Midbrain (tissue), 1 donor: ENCODE measurements at places on chromosomes 6 and 20.

DNA sequence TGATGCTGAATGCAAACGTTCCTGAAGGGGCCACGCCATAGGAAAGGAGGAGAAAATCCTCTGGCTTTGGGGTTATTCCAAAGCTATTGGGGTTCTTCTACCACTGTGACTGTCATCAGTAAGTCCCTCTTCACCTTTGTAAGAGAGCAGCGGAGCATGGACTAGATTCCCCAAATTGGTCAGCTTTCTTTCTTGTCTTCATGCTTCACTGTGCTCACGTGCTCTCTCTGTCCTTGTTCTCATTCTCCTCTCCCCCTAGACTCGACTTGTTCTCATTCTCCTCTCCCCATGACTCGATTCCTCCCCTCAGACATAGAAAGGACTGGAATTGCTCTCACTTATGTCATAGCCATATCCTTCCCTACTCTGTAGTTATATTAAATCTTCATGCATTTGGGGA, 54.8 kb upstream of the ADGRG6 start:
- DNase-seq, result no peak

DNA sequence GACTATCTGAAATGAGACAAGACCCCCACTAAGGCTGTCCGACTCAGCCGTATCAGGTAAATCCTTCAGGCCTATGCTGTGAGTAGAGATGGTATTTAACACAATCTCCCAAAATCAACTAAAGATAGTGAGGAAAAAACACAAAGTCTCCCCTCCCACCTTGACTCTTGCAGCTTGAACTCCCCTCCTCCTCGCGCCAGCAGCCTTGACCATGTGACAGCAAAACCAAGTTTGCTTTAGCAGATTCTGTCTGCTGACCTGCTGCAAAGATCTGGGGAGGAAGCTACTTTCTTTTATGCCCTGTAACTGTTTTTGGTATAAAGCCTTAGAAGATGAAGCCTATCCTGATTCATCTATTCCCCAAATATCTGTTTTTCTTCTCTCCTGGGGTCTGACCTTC, 509.5 kb downstream of the CDH26 start:
- no peak for DNase-seq

DNA sequence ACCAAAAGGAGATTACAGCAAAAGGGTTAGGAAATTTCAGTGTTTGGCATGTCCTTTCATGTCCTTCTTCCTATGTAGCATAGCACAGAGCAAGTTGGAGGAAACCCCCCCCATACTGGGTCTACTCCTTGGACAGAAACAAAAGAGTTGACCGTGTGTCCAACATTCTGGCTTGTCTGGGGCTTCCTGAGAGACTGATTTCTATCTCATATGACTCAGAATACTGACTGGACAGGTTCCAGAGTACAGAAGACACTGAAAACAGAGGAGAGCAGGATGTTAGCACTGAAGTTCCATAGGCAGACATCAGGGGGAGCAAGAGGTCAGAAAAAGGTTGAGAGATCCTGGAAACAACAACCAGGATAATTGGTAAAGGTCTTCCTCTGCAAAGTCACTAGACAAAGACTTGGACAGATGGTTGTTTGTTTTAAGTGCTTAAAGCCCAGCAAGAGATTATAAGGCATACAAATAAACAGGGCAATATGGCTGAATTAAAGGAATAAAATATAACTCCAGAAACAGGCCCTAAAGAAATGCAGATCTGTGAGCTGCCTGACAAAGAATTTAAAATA, 48.4 kb downstream of the USP49 start:
- DNase-seq, result no peak

- no peak for DNase-seq
Observed at GRCh38 chr6:36350082-36350481, 13.4 kb upstream of the BNIP5 start.

- peak; percentile 38 for DNase-seq
Observed at GRCh38 chr6:75213112-75213511, 7.3 kb upstream of the COL12A1 start.

GRCh38 chr20:64100946-64101688, 6.2 kb downstream of the NPBWR2 start:
- no peak for DNase-seq

DNA sequence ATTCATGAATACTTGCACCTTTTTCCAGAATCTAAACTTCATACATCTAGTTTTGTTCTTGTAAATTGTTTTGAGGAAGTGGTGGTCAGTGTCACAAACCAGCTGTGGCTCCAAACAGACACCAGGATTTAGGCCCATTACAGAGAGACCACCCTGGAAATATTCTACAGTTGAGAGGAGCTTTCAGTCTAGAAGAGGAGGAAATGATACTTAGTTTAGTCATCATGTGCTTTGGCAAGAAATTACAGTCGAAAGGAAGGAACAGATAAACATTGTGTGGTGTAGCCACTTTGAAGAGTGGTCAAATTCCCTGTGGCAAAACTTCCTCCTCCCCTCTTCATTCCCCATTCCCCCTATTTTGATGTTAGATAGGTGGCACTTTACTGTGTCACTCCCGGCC, 15.7 kb downstream of the DCBLD1 start:
- no peak for DNase-seq

DNA sequence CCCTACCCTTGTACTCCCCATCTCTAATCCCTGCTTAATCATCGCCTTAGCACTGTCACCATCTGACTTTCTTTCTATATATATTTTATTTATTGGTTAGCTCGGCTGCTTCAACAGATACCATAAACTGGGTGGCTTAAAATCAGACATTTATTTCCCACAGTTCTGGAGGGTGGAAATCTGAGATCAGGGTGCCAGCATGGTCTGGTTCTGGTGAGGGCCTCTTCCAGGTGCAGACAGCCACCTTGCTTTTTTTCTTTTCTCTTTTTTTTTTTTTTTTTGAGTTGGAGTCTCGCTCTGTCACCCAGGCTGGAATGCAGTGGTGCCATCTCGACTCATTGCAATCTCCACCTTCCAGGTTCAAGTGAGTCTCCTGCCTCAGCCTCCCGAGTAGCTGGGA, 127.5 kb upstream of the ESR1 start:
- DNase-seq, result no peak

DNA sequence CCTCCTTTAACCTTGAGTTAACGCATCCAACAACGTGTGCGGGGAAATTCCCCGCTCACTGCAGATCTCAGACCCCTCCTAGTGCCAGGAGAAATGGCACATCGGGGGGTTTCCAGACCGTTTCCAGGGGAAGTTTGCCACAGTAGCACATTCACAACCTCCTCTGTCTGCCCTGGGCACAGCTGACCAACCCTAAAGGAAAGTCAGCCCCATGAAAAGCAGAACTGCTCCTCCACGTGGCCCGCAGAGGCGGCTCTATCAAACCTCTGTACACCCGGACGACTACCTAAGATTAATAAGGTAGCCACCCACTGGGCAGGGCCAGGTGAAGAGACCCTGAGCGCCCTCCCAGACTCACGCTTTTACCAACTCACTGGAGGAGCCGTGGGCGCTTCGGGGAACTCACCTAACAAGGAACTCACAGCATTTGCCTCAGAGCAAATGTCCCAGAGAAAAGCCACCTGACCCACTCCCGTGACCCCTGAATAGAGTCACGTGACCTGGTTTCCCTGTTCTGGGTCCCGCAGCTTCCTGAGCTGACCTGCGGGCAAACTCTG, 93.1 kb downstream of the PRND start:
- peak; percentile 14 for DNase-seq

DNA sequence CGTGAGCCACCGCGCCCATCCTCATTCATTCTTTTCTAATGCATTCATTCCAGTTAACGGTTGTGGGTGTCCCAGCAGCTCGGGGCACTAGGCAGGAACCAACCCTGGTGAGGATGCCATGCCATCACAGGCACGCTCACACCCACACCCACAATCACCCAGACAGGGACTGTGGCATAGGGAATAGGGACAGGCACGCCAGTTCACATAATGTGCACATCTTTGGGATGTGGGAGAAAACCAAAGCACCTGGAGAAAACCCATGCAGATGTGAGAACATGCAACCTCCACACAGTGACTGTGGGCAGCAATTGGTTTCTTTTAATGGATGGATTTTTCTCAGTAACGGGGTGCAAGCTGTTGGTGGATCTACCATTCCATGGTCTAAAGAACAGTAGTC, 64.3 kb downstream of the IRF4 start:
- no peak for DNase-seq

DNA sequence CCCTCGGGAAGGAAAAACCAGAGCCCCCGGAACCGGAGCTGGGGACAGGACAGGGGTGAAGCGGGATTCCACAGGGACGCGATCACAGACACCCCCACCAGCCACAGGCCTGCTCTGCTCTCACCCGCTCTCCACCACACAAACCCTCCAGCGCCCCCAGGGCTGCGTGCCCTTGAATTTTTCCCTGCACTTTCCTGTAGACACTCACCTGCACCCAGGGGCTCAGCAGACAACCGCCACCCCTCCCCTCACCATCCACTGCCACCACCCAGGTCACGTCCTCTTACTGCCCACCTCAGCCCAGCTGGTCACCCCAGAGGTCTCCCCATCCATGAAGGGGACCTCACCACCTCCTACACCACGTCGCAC, 631 bp downstream of the ULBP2 start:
- no peak for DNase-seq

DNA sequence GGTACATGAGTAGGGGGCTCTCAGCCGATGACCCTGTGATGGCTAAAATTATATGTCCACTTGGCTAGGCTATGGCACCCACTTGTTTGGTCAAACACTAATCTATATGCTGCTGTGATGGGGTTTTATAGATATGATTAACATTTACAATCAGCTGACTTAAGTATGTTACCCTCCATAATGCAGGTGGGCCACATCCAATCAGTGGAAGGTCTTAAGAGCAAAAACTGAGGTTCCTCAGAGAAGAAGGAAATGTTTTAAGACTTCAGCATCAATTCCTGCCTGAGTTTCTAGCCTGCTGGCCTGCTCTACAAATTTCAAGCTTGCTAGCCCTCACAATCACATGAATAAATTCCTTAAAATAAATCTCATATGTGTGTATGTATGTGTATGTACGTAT, 18.9 kb upstream of the MAK start:
- no peak for DNase-seq

DNA sequence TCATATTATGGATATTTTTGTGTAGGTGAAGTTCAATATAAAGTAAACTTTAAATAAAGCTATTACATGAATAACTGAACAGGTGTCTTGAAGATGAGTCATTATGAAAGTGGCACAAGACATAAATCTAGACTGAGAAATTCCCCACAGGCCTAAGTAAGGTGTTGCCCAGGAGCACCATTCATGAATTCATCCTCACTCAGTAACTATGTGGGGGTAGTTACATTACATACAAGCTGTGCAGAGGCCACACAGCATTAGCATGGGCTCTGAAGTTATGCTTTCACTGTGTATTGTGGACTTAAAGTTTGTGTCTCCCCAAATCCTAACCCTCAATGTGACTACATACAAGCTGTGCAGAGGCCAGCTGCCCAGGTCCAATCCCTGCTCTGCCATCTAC, 65.9 kb downstream of the BCAS1 start:
- DNase-seq, result no peak

DNA sequence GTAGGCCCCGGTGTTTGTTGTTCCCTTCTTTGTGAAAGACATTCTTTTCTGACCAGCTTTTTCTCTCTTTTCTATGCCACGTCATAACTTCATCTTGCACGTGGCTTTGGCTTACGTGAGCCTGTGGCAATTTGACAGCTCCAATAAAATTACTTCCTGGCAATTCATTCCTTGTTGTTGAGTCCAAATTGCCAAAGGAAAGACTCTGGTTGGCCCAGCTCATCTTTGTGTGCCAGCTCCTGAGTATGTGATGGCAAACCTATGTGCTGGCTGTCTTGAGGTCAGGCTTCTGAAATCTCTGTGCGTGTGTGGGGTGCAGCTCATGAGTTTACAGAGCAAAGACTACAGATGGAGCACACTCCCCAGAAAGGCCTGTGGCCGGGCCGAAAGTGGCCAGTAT, 272.5 kb upstream of the SGK1 start:
- no peak for DNase-seq

GRCh38 chr6:138428944-138429598, 25.0 kb downstream of the HEBP2 start:
- peak; percentile 69 for DNase-seq

DNA sequence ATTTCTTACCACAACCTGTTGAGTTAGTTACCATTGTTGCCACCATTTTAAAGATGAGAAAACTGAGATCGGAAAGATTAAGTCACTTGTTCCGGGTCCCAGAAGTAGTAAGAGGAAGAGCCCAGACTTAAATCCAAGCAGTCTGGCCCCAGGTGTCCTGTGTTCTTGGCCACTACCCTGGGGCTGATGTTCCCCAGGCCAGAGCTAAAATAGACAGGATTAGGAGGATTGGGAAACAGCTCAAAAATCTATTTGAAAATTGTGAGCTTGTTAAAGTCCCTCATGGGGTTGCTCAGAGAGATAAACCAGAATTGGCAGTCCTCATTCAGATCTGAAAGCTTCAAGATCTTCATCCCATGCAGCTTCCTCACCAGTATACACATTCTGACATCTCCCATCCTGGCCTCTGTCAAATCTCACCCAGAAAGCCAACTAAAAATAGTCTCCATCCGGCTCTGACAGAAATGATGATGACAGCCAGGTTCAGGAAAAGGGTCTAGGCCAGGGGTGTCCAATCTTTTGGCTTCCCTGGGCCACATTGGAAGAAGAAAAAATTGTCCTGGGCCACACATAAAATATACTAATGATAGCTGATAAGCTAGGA, 62.0 kb downstream of the GFOD1 start:
- DNase-seq, result no peak

DNA sequence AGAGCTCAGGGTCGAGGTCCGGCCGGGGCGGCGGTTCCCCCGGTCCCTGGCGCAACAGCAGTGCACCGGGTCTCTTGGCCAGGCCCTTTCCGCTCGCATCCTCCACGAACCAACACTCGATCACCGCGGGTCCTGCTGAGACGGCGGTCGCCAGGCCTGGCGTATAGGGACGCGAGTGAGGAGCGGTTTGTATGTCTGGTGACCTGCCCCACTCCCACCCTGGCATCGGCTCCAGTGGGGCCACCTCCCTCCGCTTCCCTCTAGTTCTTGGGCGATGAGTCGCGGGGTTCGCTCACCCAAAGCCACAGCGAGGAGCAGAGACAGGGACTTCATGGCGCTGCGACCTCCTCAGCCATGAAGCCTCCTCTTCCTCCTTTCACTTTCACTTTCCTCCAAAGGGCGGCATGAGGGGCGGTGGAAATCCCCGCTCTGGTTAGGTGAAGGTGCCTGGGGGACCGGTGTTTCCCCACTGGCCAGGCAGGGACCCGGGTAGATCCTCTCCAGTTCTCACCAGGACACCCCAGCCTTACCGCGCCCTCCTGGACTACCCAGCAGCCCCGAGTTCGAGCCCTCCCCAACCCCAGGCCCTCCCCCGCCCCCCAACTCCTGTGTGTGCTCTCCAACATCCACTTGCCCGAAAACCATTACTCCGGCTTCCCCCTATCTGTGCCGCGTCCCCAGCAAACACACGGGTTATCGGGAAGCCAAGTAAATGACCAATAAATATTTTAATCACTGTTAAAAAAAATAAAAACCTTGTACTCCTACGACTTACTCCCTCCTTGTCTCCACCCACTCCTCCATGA, at the start of gene TAPBP:
Gene TAPBP, minus strand, starts transcription at position 370 of the 806 bp plus-strand sequence. Its CDS starts 37 bp downstream, at position 333.
- peak; percentile 53 for DNase-seq

DNA sequence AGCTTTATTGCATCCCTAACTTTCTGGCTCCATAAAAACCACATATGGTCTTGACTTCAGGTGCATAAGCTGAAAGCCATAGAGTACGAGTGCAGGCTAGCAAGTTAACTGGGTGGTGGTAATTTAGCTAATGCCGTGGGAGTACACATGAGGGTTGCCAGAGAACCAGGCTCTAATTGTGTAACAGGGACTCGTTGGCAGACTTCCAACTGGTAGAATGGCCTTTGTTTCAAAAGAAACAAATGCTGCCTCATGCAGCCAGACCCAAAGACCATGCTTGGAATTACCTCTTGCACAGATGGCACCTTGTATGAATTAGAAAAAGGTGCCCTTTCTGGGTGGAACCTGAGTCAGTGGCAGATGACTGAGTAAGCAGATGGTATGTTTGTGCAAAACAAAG, 73.2 kb downstream of the LY86 start:
- peak; percentile 41 for DNase-seq
